ACHN (cell line): ENCODE measurements at places on chromosomes 6 and 20.

DNA sequence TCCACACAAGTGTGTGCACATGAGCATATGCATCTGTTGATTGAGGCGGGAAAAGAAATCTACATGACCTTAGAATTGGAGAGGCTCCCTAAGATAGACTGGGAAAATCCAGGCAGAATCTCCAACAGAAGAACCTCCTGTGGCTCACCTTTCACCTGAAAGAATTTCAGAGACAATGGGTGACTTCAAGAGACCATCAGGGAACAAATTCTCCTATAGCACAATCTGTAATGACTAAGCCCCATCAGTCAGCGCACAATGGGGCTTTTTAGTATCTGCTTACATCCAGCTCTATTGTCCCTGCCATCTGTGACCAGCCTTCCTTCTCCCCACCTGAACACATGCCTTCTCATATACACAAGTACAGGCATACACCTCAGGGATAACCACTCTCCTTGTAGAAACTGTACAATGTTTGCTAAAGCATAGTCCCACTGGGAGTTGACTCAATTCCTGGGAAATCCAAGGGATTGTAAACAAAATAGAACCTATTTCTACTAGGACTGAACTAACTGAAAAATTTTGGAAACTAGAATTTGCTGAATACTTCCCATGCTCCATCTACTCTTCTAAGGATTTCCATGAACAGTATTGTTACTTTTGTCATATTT lies 150.8 kb upstream of the STXBP5 start:
- DNase-seq, result no peak

DNA sequence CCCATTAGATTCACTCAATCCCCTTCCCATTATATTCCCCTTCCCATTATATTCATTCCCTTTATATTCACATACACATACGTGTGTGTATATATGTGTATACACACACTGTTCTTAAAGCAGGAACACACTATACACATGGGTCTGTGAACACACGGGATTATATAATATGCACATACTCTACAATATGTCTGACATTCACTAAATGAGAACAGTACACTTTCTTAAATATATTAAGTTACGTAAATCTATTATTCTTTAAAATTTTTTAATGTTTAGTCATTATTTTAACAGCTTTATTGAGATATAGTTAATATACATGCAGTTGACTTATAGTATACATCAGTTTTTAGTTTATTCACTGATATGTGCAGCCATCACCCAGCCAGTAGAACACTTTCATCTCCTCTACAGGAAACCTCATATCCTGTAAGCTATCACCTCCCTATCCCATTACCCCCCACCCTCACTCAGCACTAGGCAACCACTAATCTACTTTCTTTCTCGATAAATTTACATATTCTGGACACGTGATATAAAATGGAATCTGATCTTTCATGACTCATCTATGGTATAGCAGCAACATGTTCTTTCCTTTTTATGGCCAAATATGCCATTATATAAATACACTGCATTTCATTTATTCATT lies 13.9 kb upstream of the SUMO4 start:
- no peak for DNase-seq

DNA sequence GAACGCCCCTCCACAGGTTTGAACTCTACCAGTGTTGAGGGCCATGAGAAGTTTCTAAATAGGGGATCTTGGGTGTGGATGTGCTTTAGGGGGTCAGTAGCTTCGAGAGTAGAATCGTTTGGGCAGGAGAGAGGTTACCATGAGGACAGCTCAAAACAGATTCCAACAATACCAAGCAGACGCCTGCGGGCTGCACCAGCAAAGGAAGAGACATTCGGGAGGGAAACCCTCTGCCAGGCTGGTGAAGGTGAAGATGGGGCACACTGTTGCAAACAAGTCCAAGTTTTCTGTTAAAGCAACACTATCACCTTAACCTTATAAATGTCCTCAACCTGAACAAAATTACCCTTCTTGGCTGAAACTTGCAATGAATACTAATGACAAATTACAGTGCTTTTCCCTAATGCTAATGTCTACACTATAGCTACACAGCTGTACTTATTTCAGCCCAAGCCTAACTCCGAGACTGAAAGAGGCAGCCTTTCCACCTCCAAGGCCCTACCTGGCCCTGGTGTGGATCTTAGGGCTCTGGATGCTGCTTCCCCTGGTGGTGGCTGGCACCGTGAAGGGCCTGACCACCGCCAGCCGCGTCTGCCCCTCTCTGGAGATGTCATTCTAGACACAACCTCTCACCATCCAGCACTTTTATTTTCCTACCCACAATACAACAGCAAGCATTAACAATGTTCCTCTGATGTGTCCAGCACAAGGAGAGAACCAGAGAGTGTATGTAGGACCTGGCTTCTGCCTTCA lies 80.1 kb downstream of the DLL1 start:
- DNase-seq, result no peak

DNA sequence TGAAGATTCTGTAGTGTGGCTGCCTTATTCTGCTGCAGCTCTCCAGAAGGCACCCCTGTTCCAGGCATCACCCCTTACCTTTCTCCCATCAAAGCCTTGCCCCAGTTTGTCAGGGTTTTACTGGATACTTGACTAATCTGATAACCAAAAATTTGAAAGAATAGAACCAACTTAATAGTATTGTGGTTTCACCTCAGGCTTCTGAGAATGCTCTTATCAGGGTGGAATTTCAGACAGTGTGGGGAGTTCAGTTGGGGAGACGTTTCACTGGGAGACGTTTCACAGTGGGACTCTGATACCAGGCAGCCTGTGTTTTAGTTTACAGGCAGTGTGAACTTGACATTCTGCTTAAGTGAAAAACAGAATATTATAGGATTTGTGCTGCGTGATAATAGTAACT lies 50.5 kb downstream of the SCAND1 start:
- DNase-seq, result no peak

DNA sequence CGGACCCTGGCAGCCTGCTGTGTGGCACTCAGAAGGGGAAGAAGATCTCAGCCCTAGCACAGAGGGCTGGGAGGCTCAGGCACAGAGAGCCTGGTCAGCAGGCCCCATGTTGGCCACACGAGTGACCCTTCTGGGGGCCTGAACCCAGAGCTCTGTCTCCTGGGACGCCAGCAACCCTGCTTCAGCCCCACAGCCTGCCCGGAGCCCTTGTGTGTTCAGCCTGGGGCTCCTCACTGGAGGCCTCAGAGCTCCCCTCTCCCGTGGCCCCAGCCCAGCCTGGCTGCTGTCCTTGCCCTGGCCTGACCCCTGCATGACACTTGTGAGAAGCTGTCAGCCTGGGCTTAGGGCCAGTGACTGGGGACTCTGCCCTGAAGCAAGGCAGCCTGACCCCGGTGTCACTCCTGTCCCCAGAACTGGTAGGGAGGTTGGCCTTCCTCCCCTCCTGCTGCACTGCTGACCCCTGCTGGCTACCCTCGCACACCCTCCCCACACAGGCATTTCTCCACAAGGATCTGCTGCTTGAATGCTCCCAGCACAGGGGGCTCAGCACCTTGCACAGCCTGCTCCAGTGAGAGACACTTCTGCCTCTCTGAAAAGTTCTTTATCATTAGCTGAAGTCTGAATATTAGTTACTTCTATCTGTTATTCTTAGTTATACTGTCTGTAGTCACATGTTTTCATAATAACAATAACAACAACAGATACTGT lies 15.4 kb upstream of the IP6K3 start:
- peak; percentile 48 for DNase-seq

DNA sequence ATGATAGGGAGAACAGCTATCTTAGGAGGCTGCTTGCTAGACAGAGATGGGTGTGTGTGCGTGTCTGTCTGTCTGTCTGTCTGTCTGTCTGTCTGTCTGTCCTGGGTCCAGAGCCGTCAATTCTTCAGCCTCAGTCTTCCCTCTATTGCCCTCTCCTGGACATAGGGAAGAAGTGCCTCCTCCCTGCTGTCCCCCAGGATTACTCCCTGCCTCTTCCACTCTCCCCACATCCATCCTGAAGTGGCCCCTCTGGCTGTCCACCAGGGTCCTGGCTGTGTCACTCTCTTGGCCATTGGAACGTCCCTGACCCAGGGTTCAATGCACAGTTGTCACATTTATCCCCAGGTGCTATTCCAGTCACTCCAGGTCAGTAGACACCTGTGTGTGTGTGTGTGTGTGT lies 10.2 kb downstream of the TREML2 start:
- no peak for DNase-seq

GRCh38 chr20:1824181-1824580 lies 71.0 kb upstream of the SIRPA start:
- no peak for DNase-seq

DNA sequence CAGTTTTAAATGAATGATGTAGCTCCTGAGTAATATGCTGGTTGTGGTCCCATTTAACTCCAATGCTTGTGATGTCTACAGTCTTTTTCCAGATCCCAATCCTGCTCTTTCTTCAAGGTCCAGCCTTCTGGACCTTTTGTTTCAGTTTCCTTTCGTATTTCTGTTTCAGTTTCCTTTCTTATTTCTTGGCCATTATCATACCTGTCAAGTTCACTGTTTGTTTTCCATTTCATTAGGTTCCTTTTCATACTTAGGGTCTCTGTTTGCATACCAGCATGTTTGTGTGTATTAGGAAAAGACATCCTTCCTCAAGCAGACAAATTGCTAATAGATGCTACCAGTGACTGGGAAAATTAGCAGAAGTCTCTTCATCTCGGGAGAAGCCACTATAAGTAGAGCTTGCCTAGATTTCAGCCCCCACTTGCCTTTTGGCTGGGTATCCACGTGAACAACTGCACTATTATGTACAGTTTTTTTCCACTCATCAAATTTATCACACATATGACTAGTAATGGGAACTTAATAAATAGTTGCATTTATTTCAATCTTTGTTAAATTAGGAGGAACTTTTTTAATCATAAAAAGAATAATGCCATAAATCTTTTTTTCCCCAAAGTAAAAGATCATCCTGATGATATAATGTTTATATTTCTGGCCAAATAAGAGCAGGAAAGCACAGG lies 583.4 kb downstream of the BCKDHB start:
- no peak for DNase-seq

GRCh38 chr6:53154794-53155193 lies 6.2 kb upstream of the GCM1 start:
- DNase-seq, result no peak

DNA sequence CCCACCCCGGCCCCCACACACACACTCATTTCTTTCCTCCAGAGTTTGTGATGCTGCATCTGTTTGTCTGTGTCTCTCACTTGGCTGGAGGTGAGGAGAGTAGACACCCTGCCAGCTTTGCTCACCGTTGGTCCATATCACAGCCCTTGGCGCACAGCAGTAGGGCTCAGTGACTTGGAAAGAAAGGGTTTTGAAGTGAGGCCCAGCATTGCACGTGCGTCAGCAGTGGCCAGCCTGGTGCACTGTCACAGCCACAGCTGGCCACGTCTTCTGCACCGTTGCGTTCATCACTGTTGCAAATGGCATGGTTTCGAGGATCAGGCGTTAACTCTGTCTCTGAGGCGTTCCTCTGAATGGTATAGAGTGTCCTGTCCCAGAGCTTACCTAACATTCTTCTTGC lies 3.7 kb downstream of the WFDC5 start:
- DNase-seq, result no peak

DNA sequence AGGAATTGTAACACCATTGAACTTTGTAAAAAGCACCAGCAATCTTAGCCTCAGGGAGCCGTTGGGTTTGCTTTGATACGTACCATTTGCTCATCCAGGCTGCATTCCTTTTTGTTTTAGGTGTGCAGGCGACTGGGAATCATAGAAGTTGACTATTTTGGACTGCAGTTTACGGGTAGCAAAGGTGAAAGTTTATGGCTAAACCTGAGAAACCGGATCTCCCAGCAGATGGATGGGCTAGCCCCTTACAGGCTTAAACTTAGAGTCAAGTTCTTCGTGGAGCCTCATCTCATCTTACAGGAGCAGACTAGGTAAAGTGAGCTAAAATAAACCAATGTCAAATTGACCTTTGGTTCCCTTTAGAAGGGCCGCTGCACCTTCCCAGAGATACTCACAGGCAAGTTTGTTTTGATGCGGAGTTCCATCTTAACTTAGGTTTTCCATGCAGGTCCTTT lies 1.6 kb downstream of the MYLIP start:
- no peak for DNase-seq

GRCh38 chr20:32858189-32858588 lies 534 bp upstream of the EFCAB8 start:
- DNase-seq, result no peak

DNA sequence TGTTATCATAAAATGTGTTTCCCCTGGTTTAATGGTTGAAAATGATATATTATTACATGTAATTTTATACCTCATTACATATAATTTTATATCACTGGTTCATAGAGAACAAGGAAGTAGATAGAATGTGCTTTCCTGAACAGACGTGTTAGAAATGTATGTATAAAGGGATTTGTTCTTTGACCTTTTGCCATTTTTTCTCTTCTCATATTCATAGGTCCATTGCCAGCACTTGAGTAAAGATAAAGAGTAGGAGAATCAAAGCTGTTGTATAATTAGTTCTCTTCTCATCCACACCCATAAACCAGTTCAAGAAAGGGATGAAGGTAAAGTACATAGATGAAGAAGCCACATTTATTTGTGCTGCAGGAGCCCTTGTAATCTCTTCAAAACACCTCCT lies 46.7 kb downstream of the RNF217 start:
- no peak for DNase-seq

- peak; percentile 63 for DNase-seq
Observed at GRCh38 chr20:50663095-50663821, 28.1 kb downstream of the RIPOR3 start.

DNA sequence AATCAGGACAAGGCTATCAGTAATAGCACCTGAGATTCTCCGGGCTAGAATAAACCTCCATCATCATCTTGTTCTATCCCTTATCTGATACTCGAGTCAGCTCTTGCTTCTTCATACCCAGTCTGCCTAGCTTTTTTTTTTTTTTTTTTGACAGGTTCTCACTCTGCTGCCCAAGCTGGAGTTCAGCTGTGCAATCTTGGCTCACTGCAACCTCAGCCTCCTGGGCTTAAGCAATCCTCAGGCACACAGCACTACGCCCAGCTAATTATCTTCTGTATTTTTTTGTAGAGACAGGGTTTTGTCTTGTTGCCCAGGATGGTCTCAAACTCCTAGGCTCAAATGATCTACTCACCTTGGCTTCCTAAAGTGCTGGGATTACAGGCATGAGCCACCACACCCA lies 19.5 kb downstream of the SRSF6 start:
- DNase-seq, result no peak

GRCh38 chr6:50120300-50120699 lies 70.6 kb upstream of the DEFB112 start:
- DNase-seq, result no peak

GRCh38 chr6:113719064-113719463 lies 138.1 kb upstream of the MARCKS start:
- peak; percentile 5 for DNase-seq

DNA sequence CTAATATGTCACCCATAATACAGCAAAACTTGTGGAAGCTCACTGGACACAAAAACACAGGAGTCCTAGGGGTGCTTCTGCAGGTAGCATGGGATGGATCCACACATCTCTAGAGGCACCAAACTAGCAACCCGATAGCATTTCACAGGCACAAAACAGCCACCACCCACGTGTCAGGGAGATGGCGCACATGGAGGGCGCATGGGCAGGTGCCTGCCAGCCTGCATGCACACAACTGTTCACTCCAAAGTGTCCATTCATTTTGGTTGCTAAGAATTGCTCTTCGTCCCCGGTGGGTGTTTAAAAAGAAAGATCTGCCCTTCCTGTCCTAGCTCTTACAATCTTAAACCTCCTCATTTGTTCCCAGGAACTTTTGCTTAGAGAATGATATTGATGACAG lies 171.3 kb downstream of the SYNDIG1 start:
- no peak for DNase-seq
